ENCODE measurements at places on chromosomes 2 and 18. TPM values are rescaled to one million over a fixed set of nuclear protein-coding genes. Genes with fewer than 3 reads are reported as not detected.

GREB1L gene
- 1.2 TPM for total RNA-seq

SERPINB3 gene
- total RNA-seq = not detected

DUSP19 gene
- total RNA-seq = 1.6 TPM

MAP4K4 gene
- 223 TPM for total RNA-seq

CYS1 gene
- 0.19 TPM for total RNA-seq

MC4R gene
- total RNA-seq = not detected

KCNS3 gene
- total RNA-seq = 0.81 TPM

ZBTB14 gene
- total RNA-seq = 10.9 TPM

STPG4 gene
- total RNA-seq = 0.09 TPM

AFF3 gene
- not detected for total RNA-seq

TNS1 gene
- total RNA-seq = 27.4 TPM

KCMF1 gene
- total RNA-seq = 52.3 TPM

RFTN2 gene
- total RNA-seq = 3.8 TPM

HOXD12 gene
- not detected for total RNA-seq

RETSAT gene
- total RNA-seq = 42.3 TPM

ERICH2 gene
- total RNA-seq = not detected

POMC gene
- total RNA-seq = 0.66 TPM

KIAA2012 gene
- not detected for total RNA-seq

GATA6 gene
- total RNA-seq = 15.4 TPM

PLCD4 gene
- total RNA-seq = 0.85 TPM

PCARE gene
- total RNA-seq = under 0.01 TPM

KIF3C gene
- total RNA-seq = 17.9 TPM

SPATA3 gene
- not detected for total RNA-seq

CAVIN2 gene
- 128 TPM for total RNA-seq

FRZB gene
- total RNA-seq = not detected

RGPD4 gene
- total RNA-seq = not detected

MSH6 gene
- 28.2 TPM for total RNA-seq

MYO7B gene
- total RNA-seq = 0.47 TPM

DSC3 gene
- total RNA-seq = 0.38 TPM

PAPOLG gene
- 9.1 TPM for total RNA-seq

FBLN7 gene
- 1.2 TPM for total RNA-seq

FSHR gene
- not detected for total RNA-seq

OSR1 gene
- not detected for total RNA-seq

All from endothelial cell of coronary artery (primary cell).